ENCODE measurements at places on chromosomes 16 and 17.
A peak's percentile ranks its signal among the peaks of the same experiment; 100 is the strongest.

DNA sequence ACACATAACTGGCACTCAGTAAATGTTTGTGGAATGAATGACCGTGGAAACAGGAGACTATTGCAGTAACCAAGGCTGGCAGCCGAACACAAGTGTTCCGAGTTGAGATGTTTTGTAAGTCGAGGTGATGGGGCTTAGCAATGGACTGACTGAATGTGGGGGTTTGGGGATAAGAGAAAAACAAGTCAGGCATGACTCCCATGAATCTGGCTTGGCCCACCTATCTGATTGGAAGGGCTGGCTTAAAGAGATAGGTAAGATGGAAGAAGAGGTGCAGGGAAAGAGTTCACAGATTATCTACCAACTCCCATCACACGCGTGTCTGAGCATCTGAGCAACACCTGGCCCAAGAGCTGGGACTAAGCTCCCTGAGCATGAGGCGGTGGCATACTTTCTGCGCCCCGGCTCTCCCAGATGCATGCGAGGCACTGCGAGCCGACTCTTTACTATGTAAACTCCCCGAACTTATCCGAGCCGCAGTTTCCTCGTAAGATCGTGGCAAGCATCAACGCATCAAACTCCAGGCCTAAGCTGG, 539 bp downstream of the IFT20 start:
- no peak for DNase-seq

DNA sequence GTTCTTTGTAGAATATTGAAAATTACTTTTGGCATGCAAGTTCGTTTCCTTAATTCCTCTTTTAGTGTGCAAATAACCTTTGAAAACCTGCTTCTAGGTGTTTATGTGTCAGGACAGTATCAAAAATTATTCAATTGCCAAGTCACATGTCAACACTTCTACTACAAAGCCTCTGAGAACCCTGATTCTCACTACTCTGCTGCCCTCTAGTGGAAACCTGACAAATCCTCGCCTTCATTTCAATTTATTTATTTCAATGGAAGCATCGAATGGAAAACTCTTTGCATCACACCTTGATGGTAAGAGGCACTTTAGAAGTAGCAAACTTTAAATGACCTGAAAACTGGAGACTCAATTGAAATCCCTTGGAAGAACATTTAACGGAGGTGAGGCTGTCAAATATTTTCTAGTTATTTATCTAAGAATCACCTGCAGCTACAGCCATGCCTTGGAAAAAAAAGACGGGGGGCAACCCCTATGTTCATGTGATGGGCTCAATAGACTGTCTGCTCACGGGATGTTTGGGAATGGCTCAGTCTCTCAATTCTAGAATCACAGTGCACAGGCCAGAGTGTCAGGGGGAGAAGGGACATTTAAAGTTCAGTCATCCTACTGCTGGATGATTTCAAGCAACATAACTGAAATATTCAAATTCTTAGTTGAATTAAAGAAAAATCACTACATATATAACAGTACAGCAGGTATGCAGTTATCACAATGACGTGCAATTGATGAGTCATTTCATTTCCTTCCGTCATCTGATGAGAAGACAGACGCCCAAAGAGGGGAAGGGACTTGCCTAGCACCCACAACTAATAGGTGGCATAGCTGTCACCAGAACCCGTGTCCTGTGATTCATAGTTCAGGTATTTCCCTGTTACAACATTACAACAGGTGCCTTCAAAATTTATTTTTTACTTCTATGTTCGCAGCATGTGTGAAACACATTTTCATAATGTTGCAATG, 563.9 kb downstream of the TOX3 start:
- DNase-seq = no peak

DNA sequence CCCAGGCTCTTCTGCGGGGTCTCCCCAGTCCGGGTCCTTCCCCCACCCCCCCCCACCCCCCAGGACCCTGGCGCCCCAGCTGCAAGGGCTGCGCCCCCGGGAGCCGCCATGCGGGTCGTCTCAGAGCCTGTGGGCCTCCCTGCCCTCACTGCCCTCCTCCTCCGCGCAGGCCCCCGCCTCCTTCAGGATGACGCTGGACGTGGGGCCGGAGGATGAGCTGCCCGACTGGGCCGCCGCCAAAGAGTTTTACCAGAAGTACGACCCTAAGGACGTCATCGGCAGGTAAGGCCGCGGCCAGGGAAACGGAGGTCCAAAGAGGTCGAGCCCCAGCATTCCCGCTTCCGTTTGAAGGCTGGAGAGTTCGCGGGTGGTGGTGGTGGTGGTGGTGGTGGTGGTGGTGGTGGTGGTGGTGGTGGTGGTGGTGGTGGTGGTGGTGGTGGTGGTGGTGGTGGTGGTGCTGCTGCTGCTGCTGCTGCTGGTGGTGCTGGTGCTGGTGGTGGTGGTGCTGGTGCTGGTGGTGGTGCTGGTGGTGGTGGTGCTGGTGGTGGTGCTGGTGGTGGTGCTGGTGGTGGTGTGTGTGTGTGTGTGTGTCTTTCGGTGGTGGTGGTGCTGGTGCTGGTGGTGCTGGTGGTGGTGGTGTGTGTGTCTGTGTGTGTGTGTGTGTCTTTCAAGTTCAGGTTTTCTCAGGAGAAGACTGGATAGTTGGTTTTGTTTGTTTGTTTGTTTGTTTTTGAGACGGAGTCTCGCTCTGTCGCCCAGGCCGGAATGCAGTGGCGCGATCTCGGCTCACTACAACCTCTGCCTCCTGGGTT, 615 bp downstream of the PHKG2 start:
- no peak for DNase-seq

GRCh38 chr17:15966183-15966878, 21.4 kb downstream of the ADORA2B start:
- DNase-seq = no peak

GRCh38 chr17:68011199-68011665, 15.0 kb upstream of the C17orf58 start:
- DNase-seq = peak; percentile 48

DNA sequence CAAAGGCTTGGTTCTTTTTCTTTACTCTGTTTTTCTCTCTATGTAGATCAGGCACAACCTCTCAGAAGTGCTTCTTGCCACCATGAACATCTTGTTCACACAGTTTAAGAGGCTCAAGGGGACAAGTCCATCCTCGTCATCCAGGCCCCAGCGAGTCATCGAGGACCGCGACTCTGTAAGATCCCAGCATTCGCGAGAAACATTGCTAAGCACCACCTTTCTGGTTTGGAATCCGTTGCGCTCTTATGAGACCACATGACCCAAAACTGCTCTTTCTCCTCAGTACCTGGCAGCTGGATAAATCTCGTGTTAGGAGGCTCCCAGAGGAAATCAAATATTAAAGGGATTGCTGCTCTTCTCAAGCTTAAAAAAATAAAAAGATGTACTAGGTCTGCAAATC, 23.3 kb upstream of the SLC12A3 start:
- no peak for DNase-seq

- no peak for DNase-seq
Observed at GRCh38 chr17:31690151-31690551, 168.9 kb downstream of the COPRS start.

- DNase-seq = no peak
Observed at GRCh38 chr17:63675607-63676546, 24.0 kb downstream of the LIMD2 start.

GRCh38 chr17:76276069-76276431, 10.9 kb downstream of the UBALD2 start:
- no peak for DNase-seq

- DNase-seq = no peak
Observed at GRCh38 chr17:77394540-77395295, 253.9 kb downstream of the SEC14L1 start.

DNA sequence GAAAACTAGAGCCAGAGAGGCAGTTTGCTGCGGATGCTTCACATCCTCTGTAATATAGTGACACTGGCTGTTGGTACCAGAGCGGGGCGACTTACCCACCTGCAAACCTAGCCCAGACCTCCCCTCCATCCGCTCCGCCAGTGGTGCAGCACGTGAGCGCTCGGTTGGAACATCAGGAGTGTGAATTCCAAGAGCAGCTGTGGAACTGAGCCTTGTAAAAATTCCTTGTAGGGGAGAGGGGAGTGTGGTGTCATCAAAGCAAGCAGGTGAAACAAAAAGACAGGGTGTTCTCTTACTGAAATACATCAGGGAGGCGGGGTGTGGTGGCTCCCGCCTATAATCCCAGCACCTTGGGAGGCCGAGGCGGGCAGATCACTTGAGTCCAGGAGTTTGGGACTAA, 51.3 kb downstream of the CCDC42 start:
- DNase-seq = no peak

GRCh38 chr16:2952679-2953078, 11.4 kb upstream of the KREMEN2 start:
- DNase-seq = no peak

DNA sequence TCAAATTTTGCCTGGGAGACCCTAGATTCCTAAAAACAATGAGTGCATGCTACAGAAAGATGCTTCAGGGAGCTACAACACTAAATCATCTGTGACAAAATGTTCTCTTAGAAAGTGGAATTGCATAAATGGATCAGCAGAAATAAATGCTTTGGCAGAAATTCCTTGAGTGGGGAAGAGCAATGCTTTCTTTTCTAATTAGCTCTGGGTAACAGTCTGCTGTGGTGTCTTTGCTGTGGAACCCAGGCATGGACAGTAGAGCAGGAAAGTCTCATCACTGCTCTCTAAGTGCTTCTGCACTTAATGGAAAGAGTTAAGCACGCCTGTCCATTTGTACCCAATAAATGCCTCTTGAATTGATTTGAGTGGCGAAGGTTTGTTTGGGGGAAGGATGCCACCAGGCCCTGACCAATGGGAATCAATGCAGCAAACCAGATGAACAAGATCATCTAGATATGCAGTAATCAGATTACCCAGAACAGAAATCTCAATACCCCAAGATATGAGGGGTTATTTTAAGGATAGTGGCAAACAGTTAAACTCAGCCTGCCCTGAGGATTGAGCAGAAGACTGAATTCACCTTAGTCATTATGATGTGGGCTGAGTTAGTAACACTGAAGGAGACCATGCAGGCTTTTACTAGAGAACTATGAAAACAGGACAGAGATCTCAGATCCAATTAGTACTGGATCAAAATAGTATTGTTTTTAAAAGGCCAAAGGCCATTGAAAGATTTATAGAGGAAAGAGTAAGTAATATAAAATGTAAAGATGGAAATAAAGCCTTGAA, 13.6 kb downstream of the HLF start:
- DNase-seq = no peak

DNA sequence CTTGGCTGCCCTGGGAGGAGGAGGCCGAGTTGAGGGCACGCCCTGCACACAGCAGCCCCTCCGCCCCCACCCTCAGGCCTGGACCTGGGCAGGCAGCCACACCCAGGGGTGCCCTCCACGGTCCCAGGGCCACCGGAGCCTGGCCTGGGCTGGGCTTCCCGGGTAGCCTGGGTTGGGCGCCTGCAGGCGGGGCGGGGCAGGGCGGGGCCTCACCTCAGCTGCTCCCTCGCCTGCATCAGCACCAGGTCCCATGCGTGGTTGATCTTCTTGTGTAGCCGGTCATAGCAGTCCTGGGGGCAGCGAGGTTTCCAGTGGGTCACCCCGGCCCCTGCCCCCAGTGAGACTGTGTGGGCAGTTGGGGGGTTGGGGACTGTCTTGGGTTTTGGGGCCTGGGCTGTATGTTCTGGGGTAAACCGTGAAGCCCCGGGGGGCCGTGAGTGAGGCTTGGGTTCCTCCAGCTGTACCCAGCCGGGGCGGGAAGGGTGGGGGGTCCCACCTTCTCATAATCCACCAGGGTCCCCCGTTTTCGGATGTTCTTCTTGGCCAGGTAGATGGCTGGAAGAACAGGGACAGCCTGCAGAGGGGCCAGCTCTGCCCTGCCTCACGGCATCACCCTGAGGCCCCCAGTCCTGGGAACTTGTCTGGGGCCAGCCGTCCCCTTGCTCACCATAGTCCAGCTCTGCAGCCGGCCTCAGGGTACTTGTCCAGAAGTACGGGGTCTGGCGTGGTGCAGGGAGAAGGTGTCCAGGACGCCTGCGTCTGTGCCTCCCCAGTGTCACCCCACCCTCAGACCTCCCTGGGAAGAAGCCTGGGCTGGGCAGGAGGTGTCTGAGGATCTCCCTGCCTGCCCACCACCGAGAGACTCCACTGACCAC, 2.0 kb downstream of the RGS11 start:
- no peak for DNase-seq

DNA sequence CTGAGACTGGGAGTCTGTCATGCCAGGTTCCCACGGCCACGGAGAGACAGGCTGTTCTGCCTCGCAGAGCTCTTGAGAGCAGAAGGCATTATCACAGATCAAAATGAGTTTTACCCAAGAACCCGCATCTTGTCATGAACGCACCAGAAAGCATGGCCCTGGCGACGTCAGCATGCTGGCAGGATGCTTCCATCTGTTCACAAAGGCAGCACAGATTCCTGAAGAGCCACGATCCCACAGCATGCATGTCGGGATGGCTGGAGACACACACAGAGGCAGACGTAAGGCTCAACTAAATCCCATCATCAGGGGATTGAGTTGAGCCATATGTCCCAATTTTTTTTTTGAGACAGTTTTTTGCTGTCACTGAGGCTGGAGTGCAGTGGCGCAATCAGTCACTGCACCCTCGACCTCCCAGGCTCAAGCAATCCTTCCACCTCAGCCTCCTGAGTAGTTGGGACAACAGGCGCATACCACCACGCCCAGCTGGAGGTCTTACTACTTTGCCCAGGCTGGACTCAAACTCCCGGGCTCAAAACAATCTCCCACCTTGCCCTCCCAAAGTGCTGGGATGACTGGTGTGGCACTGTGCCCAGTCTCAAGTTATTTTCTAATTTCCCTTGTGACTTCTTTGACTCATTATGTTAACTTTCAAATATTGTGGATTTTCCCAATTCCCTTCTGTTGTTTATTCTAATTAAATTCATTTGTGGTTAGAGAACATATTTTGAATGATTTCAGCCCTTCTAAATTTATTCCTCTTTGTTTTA, 11.1 kb downstream of the FANCA start:
- DNase-seq = no peak

DNA sequence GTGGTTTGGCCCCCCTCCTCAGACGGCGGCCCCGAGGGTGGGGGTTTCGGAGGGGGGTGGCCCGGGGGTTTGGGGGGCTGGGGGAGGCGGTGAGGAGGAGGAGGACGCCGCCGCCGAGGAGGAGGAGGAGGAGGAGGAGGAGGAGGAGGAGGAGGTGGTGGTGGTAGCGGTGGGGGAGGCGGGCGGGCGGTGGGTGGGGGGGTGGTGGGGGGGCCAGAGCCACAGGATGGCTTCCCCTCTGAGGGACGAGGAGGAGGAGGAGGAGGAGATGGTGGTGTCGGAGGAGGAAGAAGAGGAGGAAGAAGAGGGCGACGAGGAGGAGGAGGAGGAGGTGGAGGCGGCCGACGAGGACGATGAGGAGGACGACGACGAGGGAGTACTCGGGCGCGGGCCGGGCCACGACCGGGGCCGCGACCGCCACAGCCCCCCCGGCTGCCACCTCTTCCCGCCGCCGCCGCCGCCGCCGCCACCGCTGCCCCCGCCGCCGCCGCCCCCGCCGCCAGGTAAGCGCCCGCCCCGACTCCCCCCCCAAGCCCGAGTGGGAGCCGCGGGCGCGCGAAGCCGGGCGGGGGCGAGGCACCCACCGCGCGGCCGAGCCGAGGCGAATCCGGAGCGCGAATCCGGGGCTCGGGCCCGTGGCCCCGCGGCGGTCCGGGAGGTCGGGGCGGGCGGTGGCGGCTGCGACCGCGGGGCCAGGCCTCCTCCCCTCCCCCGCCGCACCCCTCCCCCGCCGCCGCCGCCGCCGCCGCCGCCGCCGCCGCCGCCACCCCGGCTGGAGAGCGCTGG, 3.8 kb upstream of the CHD3 start:
- peak; percentile 26 for DNase-seq

GRCh38 chr16:79873825-79874224, 273.3 kb upstream of the MAF start:
- DNase-seq = no peak

All from stimulated activated CD8-positive, alpha-beta memory T cell treated with anti-CD3 and anti-CD28 coated beads, Interleukin-4, amount 100 ng/mL, for 24 hours (primary cell).